Hematopoietic multipotent progenitor cell treated with erythropoietin and hydrocortisone succinate and interleukin-3 and kit ligand, for 6 days (in vitro differentiated cells): ENCODE measurements at places on chromosomes 4 and X.

- peak; percentile 33 for DNase-seq
Measured at GRCh38 chr4:169620880-169621248, 486 bp downstream of the CLCN3 start.

GRCh38 chr4:7967063-7967440, 27.4 kb upstream of the AFAP1 start:
- no peak for DNase-seq

GRCh38 chr4:131603705-131604104, 1545.4 kb upstream of the PCDH10 start:
- no peak for DNase-seq

DNA sequence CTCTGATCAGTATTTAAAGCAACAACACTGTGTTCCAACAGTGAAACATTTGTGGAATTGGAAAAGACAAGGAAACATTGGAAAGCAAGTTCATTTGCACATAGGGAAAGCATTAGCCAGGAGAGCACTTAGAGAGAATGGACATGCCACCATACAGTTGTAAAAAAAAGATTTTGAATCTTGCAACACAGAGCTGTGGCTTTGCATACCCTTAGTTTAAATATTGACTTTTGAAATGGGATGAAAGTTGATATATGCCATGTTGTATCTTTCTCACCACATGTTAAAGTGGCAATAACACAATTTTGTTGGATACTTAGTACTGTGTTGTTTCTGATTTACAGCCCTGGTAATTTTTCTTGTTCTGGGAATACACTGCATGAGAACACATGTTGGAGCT, 208.1 kb downstream of the BMPR1B start:
- no peak for DNase-seq

DNA sequence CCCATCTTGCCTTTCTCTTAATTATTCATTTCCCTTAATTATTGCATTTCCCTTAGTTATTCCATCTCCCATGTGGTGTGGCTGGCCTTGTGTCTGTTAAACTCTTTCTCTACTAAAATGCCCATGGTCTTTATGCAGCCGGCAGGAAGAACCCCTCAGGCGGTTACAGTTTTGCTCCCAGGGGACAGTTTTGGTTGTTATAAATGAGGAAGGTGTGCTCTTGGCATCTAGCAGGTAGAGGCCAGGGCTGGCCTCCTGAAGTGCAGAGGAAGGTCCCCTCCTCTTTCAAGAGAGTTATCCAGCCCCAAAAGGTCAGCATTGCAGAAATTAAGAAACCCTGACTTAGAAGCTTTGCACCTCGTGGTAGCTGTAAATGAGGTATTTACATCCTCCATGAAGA, 18.0 kb downstream of the TBL1X start:
- DNase-seq, result no peak

- DNase-seq, result no peak
Measured at GRCh38 chr4:21901281-21901680, 47.3 kb downstream of the KCNIP4 start.

- peak; percentile 61 for DNase-seq
Measured at GRCh38 chr4:189202182-189202868, 738.3 kb upstream of the FRG1 start.

GRCh38 chrX:45852884-45853283, 652.2 kb upstream of the DIPK2B start:
- no peak for DNase-seq

DNA sequence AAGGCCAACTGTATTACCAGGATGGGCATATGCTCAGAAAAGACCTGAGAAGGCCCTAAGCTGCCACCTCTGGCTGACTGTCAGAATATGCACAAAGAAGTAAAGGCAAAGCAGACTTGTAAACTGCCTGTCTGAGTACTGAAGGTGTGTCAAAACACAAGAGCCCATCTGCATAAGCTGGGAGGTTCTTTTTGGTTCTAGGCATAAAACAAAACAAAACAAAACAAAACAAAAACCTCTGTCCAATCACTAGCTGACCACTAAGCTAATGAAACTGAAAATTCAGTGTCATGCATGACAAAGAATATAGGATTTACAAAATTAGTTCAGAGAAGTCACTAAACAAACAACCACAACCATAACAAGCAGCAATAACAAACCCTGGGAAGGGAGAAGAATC, 20.6 kb downstream of the SH3D19 start:
- DNase-seq, result no peak

GRCh38 chrX:27910412-27910811, 70.8 kb downstream of the DCAF8L1 start:
- DNase-seq, result no peak

GRCh38 chr4:7206911-7207567, 14.7 kb downstream of the SORCS2 start:
- no peak for DNase-seq

GRCh38 chr4:40548256-40548655, 81.4 kb downstream of the RBM47 start:
- no peak for DNase-seq

- peak; percentile 56 for DNase-seq
Measured at GRCh38 chrX:20527558-20528011, 260.9 kb upstream of the RPS6KA3 start.

GRCh38 chr4:86898562-86898961, 6.3 kb upstream of the C4orf36 start:
- DNase-seq, result peak; percentile 56

DNA sequence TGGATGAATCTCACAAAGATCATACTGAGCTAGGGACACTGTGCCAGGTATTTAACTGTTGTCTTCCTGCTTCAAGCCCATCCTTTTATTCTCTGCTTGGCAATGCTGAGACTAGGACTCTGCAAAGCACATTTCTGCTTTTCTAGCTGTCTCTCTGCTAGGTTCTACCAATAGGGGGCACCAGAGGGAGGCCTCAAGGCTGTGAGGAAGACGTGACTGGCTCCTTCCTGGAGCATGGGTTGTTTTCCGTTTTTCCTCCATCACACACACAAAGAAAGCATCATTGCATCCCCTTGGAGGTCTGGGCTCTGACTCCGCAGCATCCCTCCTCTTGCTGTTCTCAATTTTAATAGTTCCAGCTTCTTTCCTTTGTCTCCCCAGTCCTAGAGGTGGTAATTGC, 10.9 kb upstream of the DCTD start:
- peak; percentile 32 for DNase-seq

DNA sequence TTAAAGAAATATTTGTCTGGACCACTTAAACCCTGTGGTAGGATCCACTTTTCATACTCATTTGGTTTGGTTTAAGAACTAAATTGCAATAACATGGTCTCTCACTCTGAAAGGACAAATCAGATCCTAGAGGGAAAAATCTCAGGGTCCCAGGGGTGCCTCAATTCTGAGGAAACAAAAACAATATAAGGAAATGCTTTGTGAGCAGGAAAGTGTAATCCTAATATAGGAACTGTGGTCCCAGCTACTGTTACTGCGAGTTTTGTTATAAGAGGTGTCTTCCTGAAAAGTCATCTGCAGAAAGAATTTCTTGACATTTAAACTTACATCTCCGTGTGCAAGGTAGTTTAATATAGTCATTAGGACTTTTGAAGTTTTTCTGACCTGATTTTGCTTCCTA, 420.1 kb upstream of the LCORL start:
- no peak for DNase-seq

DNA sequence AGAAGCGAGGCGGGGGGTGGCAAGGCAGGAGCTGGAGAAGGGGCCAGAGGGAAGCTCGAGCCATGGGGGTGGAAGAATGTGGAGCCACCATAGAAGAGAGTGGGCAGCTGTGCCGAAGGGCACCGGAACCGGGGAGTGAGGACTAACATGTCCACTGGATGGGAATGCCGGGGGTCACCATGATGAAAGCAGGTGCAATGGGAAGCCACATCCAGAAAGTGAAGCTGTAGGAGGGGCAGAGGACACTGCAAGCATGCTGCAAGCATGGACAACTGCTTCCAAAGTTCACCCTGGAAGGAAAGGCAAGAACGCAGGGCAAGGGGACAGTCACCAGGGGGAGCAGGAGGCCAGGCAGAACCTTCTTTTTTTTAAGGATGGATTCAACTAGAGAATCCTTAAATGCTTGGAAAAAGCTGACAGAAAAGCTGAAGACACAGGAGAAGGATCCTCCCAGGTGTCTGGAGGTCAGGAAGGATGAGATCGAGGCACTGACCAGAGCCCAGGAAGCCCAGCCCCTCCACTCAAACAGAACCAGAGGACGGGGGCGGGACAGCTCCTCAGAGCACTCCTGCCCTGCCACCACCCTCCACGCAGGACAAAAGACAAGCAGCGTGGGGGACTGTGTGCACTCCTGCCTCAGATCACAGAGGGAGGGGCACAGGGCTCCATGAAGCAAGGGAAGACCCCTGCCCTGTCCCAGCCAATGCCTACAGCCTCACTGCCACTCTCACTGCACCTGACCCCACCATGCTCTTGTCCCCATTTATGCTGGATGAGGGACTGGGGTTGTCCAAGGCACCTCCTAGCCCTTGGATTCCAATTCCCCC, 169.2 kb downstream of the AFAP1 start:
- peak; percentile 52 for DNase-seq

- no peak for DNase-seq
Measured at GRCh38 chr4:8093587-8094274, 64.9 kb downstream of the ABLIM2 start.

DNA sequence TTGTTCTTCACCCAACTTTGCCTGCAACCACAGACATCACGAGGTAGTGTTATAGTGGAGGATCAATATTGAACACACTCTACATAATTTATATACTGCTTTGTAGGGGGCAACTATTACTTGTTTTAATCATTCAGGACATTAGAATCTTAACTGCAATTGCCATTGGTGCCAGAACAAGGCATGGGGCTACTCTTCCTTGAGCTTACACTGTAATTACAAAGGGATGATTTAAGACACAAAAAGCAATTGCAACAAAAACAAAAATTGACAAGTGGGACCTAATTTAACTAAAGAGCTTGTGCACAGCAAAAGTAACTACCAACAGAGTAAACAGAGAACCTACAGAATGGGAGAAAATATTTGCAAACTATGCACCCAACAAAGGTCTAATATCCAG, 24.0 kb upstream of the DDX53 start:
- DNase-seq, result no peak

DNA sequence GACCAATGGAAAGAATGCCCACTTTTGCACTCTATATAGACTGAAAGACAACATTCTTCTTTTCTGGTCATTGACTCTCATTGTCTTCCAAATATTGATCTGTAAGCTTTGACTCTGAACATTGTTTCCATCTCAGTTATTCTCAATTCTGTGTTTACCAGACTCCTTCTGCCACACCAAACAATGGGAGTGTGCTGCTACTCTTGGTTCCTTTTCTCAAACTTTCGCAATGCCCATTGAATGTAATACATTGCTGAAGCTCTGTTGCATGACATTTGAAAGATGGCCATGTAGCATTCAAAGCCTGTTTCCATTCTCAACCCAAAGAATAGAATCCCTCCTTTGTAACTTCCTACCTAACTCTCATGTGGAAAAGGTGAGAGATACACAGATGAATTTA, 136.2 kb downstream of the BTC start:
- peak; percentile 22 for DNase-seq

GRCh38 chr4:139957986-139958738, 195.8 kb downstream of the MAML3 start:
- DNase-seq, result no peak

DNA sequence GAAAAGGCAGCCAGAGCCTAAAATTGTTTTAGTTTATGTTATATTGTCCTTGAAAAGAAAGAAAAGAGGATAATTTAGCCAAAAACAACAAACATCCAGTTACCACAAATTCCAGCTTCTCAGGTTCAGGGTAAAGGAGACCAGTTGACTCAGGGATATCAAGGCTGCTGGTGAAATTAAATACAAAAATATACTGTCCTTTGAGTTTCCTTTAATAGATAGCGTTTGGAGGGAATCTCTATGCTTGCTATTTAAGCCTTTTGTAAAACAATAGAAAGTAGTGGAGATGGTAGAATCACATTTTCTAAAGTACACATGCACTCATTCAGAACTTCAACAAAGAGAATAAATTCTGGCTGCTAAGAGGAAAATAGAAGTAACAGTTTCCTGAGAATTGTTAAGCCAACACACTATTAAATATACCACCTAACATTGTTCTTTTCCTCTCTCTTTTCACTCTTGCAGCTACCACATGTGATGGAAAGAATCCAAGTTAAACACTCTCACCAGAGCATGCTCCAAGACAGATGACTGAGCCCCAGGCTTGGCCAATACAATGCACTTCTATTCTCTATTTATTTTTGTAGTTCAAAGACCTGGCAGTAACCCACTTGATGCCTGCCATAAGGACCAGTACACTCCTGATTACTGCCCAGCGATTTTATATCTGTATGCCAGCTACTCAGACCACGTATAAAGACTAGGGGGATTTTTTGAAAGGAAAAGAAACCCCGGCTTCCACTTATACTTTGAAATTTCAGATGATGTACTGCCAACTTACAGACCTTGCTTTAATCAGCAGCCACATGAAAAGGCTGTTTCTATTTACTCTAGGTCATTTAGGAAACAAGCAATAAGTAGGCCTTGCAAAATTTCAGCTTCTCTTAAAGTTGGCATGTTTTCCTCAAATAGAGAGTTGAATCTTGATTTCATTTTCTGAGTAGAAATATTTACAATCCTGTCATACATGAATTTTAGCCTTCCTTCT, 756.9 kb downstream of the FAT4 start:
- no peak for DNase-seq

- peak; percentile 88 for DNase-seq
Measured at GRCh38 chr4:52911684-52912294, 49.7 kb downstream of the RASL11B start.

GRCh38 chr4:79576429-79576753, 168.4 kb upstream of the GK2 start:
- peak; percentile 77 for DNase-seq

DNA sequence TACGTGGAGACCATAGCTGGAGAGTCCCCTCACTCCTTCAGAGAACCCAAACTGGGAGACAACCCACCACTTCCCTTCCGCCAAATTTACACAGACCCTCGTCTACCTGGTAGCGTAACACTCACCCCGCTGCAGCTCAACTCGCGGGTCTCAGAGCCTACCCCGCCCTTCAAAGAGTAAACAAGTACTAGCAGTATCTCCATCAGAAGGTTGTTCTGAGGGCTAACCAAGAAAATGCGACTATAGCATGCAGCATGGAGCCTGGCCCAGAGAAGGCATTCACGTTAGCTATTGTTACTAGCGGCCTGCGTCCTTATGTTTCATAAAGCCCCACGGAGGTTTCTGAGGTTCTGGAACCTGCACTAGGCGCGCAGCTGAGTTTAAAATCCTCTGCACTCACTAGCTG, 531 bp upstream of the MANBA start:
- DNase-seq, result peak; percentile 54

DNA sequence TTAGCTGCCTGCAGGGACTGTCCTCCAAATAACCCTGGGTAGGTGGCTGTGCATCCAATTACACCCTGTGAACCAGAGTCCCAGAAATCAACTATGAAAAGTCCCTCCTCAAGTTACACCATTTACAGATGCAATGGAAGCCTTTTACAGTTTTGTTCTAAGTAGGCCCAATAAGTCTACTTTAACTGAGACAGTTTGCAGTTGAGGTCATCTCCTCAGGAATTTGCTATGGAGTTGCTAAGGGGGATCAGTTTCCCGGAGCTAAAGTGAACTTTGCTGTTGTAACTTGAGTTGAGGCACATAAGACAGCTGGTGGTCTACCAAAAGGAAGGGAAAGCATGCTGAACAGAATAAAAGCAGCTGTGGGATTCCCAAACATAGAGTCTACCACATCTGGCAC, 121.6 kb upstream of the STK26 start:
- DNase-seq, result no peak

GRCh38 chr4:3898098-3898497, 131.9 kb downstream of the ADRA2C start:
- no peak for DNase-seq
